ENCODE measurements at places on chromosomes 3 and 15. TPM values are rescaled to one million over a fixed set of nuclear protein-coding genes. Genes with fewer than 3 reads are reported as not detected.
A peak's percentile ranks its signal among the peaks of the same experiment; 100 is the strongest.

DNA sequence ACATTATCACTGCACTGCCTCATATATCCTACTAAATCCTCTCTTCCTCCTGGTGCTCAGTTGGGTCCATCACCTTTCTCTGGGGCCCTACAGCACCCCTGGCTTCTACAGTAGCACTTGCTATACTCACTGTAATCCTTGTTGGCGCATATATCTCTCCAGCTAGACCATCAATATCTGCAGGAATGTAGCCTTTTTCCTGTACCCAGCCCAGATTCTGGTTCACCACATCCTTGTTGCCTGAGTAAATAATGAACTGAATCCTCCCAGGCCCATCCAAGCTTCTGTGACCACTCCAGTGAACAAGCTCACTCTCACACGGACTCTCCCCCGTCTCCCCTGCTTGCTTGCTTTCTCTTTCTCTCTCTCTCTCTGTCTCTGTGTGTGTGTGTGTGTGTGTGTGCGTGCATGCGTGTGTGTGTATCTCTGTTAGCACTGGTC is 62.5 kb upstream of the LIPC start:
- DNase-seq, result peak; percentile 91

DNA sequence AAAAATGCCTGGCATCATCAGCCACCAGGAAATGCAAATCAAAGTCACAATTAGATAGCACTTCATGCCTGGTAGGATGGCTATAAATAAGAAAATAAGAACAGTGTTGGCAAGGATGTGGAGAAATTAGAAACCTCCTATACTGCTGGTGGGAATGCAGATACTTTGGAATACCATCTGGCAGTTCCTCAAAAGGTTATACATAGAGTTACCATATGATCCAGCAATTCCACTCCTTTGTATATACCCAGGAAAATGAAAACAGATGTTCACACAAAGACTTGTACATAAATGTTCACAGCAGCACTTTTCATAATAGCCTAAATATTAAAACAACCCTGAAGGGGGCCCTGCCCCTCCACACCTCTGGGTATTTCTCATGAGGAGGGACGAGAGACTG is 13.7 kb downstream of the ACSBG1 start:
- no peak for DNase-seq

GP9 gene
- not detected for polyA plus RNA-seq

C3orf49 gene
- polyA plus RNA-seq, result not detected

AADACL2 gene
- not detected for polyA plus RNA-seq

- DNase-seq, result peak; percentile 41
Measured at GRCh38 chr15:70855764-70856163, 1.8 kb upstream of the LARP6 start.

UROC1 gene
- polyA plus RNA-seq, result not detected

- DNase-seq, result no peak
Measured at GRCh38 chr3:46932455-46933225, 43.9 kb downstream of the CCDC12 start.

ANKRD63 gene
- not detected for polyA plus RNA-seq

DNA sequence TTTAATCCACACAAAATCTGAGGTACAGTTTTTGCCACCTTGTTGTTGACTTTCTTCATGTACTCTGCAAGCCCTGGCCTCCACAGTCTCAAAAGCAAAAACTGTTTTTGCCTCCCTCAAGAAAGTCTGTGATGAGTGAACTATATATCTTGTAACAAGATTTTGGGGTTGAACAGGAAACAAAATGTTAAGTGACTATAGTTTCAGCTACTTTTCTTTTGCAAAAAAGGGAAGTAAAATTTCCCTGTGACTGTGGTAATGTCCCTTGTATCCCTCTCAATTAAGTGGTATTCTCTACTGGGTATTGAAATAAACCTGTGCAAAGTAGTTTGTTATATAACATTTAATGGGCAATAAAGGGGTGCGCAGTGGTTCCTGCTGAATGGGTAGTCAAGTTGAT is 21.3 kb upstream of the SCAANT1 start:
- no peak for DNase-seq

- peak; percentile 84 for DNase-seq
Measured at GRCh38 chr15:58748852-58749531, 515 bp downstream of the ADAM10 start.

DNA sequence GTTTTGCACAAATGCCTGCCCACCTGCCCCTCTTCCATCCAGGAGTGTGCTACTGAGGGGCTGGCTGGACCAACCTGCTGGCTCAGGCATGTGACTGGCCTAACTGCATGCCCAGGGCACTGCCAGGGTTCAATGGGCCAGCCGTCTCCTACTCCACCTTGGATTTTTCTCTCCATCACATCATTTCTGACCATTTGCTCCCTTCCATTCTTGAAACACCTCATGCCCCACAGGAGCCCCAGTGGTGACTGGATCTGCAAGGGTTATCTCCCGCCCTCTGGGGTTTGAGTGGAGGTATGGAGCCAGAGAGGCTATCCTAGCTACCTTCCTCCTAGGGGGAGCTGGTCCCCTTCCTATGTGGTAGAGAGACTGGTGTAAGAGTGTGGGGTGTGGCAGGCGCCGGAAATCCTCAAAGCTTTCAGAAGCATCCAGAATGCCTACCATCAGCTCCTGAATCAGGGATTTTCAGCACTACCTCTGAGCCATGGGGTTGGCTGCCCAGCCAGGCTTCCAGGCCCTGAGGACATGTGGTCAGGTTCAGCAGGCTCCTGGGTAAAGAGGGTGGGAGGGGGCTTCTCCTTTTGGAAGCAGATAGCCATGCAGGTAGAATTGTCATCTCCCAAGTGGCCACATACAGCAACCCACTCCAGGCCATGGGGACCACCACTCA is 2.9 kb upstream of the MANF start:
- no peak for DNase-seq

DNA sequence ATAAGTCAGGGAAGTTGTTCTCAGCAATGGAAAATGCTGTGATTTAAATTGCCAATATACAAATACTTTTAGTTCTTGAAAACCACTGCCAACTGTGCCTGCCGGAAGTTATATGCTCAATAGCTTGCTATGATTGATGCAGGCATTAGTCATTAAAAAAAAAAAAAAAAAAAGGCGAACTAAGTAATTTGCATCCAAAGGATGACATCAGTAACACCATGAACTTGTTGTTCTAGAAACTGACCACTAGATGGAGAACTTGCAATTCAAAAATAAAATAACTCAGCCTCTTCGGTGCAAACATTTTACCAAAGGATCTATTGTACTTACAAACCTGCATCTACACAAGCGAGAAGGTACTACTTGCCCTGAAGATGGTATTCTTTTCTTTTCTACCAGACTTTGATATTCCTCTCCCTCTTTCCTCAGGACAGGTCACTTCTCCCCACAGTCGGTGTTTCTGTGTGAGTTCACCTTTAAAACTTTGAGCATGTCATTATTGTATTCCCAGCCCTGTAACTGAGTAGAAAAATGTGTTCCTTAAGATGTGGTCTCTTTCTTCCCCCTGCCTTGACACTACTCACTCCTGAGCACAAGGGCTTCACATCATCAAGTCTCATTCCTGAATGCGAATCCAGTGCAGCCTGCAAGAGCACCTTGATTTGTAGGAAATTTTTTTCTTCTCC is 115.0 kb upstream of the VEPH1 start:
- peak; percentile 73 for DNase-seq

DNA sequence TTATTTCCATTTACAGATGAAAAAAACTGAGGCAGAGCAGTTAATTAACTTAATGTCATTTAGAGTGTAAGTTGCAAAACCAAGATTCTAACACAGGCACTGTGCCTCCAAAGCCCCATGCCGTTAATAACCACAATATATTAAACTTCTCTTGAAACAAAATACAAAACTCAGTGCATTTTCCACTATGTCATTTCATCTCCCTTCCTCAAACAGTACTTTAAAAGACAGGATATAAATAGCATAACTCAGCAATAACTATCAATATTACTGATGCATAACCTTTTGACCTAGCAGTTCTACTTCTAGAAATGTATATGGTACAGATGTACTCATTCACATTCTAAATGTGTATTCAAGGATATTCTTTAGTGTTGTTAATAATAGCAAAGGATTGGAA is 5.1 kb upstream of the TASOR start:
- DNase-seq, result no peak

DNA sequence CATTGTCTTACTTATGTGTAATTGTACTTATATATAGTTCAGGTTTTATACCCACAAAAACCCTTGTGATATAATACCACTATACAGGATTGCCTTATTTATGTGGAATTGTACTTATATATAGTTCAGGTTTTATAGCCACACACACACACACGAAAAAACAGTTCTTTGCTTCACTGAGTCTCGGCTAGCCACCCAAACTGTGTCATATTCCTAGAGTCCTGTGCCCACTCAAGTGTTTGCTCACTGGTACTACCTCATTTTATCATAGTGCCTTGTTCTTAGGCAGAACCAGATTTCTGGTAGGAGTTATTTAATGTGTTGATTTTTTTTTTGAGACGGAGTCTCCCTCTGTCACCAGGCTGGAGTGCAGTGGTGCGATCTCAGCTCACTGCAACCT is 12.5 kb downstream of the RASA2 start:
- no peak for DNase-seq

GRCh38 chr15:65743637-65744252 is 48.3 kb downstream of the DENND4A start:
- DNase-seq, result no peak

Measured in GM23248 (cell line).